Activated CD4-positive, alpha-beta T cell treated with anti-CD3 and anti-CD28 coated beads for 48 hours (primary cell): ENCODE measurements at places on chromosomes 2 and 18.

DNA sequence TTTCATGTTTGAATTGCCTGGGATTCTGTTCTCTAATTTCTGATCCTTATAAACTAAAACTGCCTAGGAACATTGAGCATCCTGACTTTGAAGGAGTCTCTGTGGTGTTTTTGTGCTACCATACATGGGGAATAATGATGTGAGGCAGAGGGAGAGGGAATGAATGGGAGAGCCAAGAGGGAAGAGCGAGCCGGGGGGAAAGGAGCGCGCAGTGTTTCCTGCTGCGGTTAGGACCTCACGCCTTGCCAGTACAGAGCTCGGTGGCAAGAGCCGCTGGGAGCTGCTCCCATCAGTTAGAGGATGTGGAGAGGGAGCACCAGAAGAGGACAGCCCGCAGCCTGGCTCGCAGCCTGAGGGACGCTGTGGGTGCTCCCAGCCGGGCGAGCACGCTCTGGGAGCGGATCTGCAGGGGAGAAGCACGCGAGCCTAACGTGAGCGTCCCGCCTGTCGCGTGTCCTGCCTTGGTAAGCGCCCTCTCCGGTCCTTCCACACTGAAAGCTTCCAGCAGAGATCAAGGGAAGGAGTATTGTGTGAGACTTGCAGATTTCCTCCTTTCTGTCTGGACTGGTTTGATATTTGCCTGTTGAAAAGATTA, 114.7 kb downstream of the FAM210A start:
- DNase-seq: peak; percentile 38

GRCh38 chr2:61969376-61969775, 63.9 kb downstream of the COMMD1 start:
- DNase-seq: no peak

DNA sequence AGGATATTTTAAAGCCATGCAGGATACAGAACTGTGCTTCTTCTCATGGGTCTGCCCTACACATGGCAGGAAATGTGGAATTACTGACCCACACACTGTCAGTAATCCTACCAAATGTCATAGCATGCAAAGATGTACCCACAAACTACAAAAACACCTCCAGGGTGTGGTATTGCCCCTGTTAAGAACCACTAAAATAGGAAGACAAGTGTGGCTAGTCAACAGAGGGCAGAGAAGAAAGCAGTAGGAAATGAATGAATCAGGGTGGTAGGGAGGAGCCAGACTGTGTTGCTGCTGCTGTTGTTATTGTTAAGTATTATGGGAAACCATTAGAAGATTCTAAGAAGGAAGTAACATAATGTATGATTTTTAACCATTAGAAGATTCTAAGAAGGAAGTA, 556.7 kb upstream of the ACVR2A start:
- DNase-seq: peak; percentile 18

- DNase-seq: no peak
Measured at GRCh38 chr18:53629337-53629736, 595.1 kb downstream of the MBD2 start.

DNA sequence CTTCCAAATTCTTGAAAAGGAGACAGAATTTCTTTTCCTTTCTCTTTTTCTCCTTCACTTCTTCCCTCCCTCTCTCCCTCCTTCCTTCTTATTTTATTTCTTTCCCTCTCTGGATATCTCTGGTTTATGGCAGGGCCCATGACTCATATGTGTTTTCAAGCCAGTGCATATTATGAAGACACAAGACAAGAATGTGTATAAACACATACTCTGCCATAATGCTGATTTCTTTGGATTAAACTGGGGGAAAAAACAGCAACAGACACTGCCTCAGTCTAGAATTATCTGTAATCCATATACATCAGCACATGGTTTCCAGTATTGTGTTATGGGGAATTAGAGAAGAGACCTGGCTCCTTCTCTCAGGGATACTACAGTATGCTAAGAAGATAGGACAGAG, 82.8 kb upstream of the CPO start:
- DNase-seq: no peak

DNA sequence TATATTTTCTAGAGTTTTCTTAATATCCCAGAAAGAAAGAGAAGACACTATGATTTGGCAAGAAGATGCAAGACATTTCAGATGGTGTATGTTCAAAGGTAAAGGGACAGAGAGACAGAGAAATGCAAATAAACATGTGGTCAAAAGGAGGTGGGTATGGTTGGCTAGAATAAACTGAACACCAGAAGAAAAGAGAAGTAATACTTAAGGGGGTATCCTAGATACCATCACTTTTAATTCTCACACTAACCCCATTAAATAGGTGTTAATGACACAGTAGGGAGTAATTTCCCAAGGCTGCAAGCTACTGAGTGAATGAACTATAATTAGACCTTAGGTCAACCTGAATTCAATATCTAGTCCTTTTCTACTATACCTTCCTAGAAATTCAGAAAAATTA, 111.2 kb upstream of the CD226 start:
- DNase-seq: no peak

- no peak for DNase-seq
Measured at GRCh38 chr18:12321333-12321732, 13.3 kb downstream of the TUBB6 start.

DNA sequence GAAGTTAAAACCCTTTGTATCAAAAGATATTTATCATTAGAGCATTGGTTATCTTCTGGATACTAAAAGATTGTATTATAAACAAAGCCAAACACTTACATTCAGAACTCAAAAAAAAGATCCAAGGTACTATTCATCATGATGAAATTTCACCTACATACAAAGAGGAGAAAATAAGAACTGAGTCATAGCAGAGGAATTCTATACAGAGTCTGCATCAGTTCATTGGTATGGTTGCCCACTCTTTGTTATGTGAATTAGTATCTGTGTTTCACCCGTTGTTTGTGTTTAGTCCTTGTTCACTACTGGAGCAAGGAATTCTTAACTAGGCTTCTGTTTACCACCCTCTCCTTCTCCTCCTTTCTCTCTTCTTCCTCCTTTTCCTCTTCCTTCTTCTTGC, 157.9 kb downstream of the LNPK start:
- no peak for DNase-seq

DNA sequence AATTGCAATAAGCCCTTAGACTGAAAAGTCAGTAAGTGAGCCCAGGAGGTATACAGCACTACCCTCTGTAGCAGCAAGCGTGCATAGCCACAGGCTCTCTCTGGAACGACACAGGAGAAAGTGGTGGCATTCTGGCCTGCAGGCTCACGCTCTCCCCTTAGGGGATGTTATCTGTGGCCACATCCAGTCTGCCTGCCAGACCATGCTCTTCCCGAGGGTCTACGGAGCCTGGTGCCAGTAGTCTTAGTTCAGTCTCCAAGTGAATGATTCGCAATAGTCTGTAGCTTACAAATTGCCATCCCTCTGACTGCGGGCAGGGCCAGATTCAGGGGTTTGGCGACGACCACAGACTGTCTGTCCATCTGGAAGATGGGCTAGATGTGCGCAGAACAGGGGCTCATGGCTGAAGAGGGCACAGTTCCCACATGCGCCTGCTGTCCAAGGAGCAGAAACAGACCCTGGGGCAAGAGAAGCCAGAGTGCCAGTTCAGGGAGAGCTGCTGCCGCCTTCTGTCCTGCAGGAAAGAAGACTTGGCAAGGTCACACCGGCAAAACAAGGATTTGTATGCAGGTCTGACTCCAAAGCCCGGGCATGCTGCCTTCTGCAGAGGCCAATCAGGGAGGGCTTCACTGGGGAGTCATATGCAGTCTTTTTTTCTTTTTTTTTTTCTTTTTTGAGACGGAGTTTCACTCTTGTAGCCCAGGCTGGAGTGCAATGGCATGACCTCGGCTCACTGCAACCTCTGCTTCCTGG, 3.5 kb upstream of the KLF11 start:
- DNase-seq: no peak

DNA sequence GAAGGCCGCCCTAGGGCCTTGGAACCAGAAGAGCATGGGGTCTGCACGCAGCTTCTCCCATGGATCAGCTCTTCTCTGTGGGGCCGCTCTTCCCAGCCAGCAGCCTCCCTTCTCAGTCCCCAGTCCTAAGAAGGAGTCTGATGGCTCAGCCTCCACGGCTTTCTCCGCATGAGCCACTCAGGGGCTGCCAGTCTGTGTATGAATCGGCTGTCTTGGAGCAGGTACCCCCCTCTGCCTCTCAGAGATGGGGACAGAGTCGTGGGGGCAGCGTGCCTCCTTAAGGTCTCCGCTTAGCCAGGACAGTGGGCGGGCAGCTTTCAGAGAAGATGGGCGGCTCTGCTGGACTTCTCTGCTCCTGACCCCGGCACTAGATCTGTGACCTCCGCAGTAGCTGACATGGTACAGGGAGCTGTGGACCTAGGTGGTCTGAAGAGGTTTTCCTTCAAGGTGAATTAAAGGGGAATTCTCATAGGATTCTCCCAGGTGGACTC, 21.6 kb downstream of the INPP5D start:
- no peak for DNase-seq

DNA sequence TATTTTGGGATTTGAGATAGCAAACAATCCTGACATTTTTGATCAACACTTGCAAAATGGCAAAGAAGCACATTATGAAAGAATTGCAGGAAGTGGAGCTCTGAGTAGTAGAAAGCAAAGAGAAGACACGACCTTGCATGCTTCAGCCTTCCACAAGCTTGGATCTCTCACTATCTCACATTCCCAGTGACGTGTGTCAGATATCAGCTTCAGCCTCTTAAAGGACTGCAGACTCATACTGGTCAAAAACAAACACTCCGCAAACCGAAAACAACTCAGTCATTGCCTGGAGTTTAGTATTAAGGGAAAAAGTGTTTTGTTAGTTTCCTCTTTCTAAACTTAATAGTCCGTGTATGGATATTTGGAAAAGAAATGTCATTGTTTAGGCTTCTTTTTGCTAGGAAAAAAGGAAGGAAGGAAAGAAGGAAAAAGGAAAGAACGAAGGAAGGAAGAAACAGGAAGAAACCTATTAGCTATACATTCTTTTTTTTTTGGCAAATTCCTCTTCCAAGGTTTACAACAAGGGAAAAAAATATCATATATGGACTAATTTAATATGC, 32.6 kb upstream of the SLC40A1 start:
- no peak for DNase-seq

DNA sequence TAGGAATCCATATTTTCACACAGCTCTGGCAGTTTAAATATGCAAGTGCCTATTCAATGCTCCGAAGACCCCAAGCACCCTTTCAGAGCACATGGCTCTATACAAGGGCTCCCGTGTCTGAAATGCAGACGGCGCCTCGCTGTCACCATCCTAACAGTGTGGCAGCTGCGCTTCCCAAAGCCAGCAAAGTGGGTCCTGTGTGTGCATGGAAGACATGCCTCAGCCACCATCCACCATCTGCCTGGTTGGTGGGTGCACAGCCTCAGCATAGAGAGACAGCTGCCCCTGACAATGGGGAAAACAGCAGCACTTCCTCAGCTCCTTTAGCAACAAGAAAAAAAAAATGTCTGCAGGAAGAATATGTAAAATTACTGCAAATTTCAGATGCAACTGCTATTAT, 218.1 kb downstream of the SP3 start:
- DNase-seq: no peak

- no peak for DNase-seq
Measured at GRCh38 chr2:137367361-137367760, 596.9 kb upstream of the HNMT start.

GRCh38 chr2:177024765-177025164, 187.8 kb upstream of the HNRNPA3 start:
- DNase-seq: no peak

DNA sequence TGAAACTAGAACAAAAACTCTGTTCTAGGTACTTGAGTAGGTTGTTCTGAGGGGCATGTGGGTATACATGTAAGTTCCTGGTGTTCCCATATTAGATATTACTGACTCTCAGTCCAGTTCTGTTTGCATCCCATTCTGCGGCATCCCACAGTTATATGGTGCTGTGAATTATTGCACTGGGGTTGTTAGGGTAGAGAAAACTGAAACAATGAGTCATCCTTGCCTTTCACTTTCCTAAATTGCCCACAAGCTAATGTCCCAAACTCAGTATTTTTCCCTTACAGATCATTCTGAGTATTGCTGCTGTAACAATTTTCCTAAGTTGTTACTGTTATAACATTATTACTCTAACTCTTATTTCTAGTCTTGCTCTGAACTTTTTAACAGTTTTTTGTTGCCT, 3.0 kb downstream of the WDR75 start:
- DNase-seq: peak; percentile 25

- no peak for DNase-seq
Measured at GRCh38 chr2:37560863-37561614, 110.4 kb downstream of the CDC42EP3 start.

GRCh38 chr2:113117541-113118262, 9.7 kb upstream of the IL1RN start:
- peak; percentile 78 for DNase-seq

GRCh38 chr2:68829749-68830148, 41.4 kb downstream of the BMP10 start:
- DNase-seq: no peak

DNA sequence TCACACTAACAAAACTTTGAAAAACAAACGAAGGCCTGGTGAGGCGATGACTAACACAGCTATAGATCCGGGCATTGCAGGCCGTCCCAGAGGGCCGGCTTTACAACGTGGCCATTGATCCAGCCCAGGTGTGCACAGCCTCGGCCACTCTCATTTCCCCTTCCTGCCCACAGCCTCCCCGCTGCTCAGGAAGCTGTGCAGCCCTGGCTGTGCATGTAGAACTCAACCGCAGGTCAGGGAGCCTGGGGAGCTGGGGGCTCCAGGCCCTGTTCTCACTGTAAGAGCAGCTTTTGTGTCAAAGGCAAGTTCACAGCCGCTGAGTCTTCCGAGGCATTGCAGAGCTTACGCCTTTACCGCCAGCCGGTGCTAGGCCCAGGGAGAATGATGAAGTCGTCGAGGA, 87.2 kb downstream of the LONRF2 start:
- DNase-seq: peak; percentile 17

- DNase-seq: no peak
Measured at GRCh38 chr2:196295005-196295404, 123.6 kb upstream of the STK17B start.
